ENCODE measurements at places on chromosomes 6 and 20.

DNA sequence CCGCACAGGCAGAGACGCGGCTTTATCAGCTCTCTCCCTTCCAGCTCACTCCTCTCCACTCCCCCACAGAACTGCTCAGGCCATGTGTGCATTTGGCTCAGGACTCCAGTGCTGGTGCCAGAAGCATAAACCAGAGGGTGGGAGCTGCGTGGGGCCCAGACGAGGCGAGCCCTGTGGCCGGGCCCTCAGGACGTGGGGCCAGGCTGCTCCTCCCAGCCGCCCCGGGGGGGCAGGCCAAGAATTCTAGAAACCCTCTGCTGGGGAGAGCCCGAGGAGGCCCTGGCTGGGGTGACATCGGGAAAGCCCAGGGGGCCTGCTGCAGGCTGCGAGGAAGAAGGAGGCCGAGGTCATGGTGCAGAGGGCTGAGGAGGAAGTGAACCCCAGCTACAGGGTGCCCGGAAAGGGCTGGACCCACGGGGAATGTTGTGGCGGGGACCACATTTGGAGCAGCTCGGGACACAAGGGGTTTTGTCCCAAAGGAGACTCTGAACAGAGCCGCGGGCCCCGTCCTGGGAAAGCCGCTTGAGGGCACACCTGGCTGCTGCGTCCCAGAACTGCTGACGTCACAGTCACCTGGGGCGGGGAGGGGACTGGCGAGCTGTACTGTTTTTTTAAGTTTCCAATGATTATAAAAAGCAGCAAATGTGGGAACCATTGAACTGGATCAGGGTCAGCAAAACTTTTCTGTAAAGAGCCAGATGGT lies 107.1 kb downstream of the BANF2 start:
- no peak for DNase-seq

- DNase-seq: peak; percentile 3
Measured at GRCh38 chr6:133890711-133891148, 1.8 kb downstream of the TCF21 start.

GRCh38 chr6:115219645-115220044 lies 841.0 kb downstream of the FRK start:
- DNase-seq: no peak

DNA sequence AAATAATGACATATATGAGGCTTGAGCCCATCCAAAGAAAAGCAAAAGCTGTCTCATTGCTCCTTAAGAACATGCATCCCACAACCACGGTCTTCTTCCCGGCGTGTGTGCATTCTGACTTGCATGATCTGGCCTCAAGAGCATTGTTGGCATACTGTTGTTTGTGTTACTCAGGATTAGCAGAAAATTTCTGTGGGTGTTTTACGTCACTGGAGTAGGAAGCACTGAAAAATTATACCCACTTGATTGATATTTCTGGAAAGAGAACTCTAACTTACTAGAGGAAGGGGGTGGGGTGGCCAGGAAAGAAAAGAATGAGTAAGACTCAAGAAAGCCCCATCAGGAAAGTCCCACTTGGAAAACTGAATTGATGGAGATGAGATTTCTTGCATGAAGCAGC lies 326.2 kb upstream of the PRDM1 start:
- DNase-seq: no peak

DNA sequence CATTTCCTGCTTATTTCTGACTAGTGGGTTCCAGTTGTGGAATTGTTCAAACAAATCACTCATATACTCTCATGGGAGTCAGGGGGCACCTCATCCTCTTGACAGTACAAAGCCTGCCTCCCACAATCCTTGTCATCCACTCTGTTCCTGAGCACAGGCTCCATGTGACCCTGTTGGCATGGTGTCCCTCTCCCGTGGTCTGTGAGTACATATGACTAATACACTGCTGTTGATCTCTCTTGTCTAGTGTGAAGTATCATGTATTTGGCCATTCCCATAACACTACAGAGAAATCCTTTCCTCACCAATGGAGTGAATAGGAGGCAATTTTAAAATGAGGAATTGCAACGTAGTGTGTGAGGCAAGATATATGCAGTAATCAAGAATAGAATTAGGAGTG lies 185.3 kb downstream of the OGFRL1 start:
- no peak for DNase-seq

GRCh38 chr20:38804682-38805501 lies 605 bp upstream of the PPP1R16B start:
- peak; percentile 86 for DNase-seq

- no peak for DNase-seq
Measured at GRCh38 chr6:137351890-137352289, 132.7 kb upstream of the IFNGR1 start.

DNA sequence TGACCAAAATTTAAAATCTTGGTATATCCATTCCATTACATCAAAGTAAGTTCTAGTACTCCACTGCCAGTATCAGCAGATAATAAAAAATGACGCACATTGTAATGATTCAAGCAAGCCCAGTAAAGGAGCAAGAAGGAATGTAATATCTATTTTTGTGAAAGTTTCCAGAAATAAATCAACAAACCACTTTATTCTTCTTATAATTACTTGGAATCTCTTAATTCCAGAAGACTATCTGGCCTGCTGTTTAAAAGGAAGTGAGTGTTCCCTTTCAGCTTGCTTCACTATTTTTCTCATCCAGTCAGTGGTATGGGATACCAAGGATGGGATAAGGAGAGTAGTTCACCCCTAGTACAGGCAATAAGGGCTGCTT lies 42.2 kb upstream of the DSE start:
- no peak for DNase-seq

GRCh38 chr6:149806127-149806526 lies 56.6 kb downstream of the PCMT1 start:
- DNase-seq: no peak

DNA sequence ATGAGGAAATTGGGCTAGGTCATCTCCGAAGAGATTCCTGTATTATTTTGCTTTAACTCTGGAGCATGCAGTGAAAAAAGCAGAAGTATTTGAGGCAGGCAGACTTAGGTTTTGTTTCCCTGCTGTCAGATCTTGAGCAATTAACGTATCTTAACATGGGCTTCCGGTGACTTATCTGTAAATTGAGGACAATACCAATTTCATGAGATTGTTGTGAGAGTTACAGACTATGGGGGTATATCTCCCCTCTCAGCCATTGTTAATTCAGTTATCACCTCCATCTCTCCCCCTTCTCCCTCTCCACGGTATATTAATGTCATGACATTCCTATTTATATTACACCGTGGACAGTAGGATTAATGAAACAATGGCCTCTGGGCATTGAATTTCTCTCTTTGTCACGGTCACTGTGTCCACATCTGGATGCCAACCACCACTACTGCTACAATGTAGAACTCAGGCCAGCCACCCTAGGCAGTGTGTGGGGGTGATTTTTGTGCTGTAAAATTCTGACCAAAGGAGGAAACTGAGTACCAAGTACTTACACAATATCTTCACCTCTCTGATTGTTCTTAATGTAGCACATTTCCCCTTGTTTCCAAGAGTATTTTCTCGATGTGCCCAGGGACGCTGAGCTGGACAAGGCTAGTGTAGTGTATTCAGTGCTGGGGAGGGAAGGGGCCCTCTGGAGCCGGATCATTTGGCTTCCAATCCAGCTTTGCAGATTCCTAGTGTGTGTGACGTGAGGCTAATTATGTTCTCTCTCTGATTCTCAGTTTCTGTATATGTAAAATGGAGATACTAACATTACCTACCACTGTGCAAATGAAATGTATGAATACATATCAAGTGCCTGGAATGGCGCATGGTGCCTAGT lies 77.2 kb downstream of the GCNT2 start:
- no peak for DNase-seq

- no peak for DNase-seq
Measured at GRCh38 chr6:107607116-107607515, 117.2 kb downstream of the SOBP start.

GRCh38 chr6:157769776-157770426 lies 53.1 kb upstream of the SNX9 start:
- DNase-seq: no peak

- DNase-seq: peak; percentile 45
Measured at GRCh38 chr6:150622941-150623874, 23.5 kb downstream of the PLEKHG1 start.

- no peak for DNase-seq
Measured at GRCh38 chr6:26544473-26544872, 6.3 kb downstream of the HMGN4 start.

DNA sequence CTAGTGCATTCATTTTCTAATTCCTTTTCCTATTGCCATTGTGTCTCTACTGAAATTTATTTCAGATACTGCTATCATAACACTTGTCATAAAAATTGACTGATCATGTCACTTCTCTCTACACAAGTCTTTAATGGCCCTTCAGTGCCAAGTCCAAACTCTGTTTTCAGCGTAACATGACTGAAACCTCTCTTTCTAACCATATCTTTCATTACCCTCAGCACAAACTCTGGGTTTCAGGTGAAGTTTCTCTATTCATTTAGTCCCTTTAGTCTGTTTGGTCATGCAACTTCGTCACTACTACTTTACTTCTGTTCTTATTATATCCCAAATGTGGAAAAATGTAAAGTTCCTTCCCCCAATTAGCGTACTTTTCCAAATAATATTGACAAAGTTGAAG lies 234.9 kb downstream of the OGFRL1 start:
- DNase-seq: no peak

- no peak for DNase-seq
Measured at GRCh38 chr20:54622333-54623295, 147.2 kb downstream of the DOK5 start.

DNA sequence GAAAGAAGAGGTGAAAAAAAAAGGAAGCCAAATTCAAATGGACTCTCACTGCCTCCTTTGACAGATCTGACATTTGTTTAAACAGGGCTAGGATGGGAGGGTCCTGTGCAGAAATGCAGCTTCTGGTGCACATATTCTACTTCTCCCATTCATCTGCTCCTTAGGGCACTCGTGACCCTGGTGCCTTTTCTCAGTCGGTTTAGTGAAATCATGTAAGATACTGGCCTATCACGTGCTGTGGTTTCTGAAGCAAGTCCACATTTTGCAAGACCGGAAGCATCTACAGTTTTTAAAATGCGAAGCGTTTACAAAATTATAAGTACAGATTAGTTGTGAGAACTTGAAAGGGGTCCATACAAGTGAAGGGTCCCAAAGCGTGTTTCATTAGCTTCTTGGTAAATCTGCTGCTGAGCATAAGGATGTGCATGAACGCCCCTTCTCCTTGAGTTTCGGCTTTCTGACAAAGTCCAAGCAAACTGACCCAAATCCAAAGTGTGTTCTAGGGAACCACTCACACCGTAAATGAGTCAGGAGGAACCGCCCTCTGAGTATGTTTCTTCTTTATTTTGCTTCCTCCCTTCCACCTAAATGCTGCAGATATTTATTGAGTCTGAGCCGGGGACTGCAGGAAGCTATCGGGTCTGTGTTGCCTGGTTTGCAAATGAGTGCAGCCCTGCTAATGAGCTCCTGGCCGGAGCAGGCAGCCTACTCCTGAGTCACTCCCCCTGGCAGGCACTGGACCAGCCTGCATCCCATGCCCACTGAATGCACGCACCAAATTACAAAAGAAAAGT lies 323.8 kb upstream of the JARID2 start:
- DNase-seq: peak; percentile 58

GRCh38 chr6:157814883-157815282 lies 8.2 kb upstream of the SNX9 start:
- no peak for DNase-seq

GRCh38 chr20:38581013-38581412 lies at the start of gene ADIG:
Gene ADIG, plus strand, starts transcription at chr20:38581197. Its CDS starts 54 bp downstream, at chr20:38581251.
- DNase-seq: peak; percentile 83

DNA sequence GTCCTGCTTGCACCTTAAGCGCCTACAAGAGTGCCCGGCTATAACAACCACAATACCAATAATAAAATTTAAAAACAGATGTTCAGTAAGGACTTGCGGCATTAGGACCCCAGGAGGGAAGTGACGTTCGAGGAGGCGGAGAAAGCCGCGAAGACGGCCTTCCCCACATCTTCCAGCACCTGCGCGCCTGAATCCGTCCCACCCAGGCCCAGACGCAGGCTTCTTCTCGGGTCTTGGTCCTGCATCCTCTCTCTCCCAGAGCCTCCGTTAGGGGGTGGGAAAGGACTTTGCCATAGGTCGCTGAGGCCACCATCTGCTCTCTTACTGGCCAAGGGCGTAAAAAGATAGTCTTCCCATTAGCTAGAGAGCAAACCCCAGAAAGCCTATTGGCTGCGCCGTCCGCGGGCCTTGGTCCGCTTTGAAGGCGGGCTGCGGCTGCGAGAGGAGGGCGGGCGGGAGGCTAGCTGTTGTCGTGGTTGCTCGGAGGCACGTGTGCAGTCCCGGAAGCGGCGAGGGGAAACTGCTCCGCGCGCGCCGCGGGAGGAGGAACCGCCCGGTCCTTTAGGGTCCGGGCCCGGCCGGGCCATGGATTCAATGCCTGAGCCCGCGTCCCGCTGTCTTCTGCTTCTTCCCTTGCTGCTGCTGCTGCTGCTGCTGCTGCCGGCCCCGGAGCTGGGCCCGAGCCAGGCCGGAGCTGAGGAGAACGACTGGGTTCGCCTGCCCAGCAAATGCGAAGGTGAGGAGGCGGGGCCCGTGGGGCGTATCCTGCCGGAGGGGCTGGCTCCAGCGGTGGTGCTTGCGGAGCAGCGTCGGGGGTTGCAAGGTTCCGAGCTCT lies at the start of gene CNPY3:
Gene CNPY3, plus strand, starts transcription at position 495 of the 835 bp plus-strand sequence. Its CDS starts 91 bp downstream, at position 586.
- peak; percentile 98 for DNase-seq

DNA sequence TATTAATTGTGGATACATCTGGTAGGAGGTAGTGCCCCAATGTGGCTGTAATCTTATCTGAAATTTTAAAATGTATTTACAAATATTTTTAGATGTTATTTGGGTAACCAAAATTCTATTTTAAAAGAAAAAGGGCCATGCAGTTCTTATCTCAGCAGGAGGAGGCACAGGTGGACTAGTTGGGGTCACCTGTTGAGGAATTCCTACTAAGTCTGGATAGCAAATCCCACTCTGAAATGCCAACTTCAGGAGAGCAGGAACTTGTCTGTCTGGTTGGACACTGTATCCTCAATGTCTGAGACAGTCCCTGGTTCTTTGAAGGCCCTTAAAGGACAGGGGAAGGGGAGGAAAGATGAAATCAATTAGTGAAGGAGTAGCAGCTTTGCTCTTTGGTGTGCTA lies 82.6 kb downstream of the EYA2 start:
- no peak for DNase-seq

- DNase-seq: peak; percentile 22
Measured at GRCh38 chr6:145815309-145816274, 997 bp upstream of the FBXO30 start.

DNA sequence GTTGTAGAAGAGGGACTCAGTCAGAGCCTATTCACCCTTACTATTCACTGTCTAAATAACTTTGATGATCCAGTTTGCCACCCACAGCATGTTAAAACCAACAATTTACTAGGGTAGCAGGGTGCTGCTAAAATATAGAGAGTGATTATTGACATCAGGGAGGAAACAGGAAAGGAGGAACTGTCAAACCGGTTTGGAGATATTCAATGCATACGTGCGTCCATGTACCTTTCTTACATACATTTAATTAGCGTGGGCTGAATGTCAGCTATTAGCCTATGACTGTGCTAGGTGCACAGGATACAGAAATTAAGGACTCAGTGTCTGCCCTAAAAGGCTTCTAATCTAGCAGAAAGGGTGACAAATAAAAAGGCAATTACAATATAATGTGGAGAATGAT lies 57.2 kb downstream of the IL20RA start:
- no peak for DNase-seq

DNA sequence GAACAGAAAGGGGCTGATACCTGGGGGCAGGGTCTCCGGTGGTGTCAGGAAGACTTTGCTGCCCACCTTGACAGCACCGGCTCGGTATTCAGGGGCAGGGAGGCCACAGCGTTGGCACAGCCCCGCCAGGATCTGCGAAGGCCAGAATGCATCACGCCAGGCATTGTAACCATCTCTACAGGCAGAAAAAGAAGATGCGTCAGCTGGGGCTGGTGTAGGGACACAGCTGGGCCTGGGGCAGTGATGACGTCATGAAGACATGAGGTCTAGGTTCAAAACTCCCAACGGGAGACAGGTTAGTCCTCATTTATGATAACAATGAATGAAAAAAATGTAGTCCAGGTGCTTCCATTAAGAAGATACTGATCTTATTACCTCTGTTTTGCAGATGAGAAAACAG lies 22.0 kb downstream of the ERGIC3 start:
- DNase-seq: no peak

All from pons (tissue), 1 donor.